Thyroid gland (tissue), 4 donors: ENCODE measurements at places on chromosomes 12 and 14. TPM values are rescaled to one million over a fixed set of nuclear protein-coding genes. Genes with fewer than 3 reads are reported as not detected.

DNA sequence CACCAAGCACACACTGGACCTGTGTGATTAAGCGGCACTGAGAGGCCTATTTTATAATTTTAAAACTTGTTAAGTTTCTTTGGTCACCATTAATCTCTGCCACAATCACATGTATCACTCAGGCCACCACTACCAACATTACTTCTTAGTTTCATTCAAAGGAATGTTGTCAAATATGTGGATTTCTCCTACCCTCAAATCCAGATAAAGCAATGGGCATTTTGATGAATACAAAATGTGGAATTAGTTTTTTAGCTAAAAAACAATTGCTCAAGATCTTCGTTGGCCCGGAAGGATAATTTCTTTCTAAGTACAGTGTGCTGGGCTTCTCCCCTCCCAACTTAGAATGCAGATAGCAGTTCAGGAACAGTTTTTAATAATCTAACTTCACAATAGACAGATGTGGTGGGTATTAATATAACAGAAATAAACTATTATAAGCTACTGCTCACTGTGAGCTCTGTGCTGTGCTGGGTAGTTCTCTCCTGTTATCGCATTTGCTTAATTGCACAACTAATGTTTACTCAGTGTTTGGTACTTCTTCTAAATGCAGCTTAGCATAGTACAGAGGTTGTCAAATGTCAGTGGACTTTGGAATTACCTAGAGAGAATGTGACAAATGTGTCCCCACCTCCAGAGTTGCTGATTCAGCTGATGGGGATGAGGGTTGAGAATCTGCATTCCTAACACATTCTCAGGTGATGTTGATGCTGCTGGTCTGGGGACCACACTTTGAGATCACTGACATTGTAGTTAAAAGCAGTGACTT lies 266.7 kb upstream of the AMIGO2 start:
- DNase-seq, result no peak

KRT77 gene
- not detected for total RNA-seq

DNA sequence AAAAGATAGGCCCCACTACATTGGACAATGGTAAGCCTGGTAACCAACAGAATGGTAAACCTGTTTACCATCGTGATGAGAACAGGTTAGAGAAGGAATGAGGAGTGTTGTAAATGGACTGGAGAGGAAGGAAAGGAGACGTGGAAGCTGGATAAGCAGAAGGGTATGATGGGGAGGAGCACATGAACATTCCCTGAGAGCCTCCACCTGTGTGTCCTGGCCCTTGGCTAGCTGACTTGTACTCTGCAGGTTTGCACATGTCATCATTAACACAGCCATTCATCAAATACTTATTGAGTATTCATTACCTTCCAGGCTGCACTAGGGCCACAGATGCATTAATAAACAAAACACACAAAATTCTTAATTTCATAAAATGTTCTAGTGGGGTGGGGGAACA lies 4.3 kb upstream of the IL26 start:
- no peak for DNase-seq

ARHGAP9 gene
- 6.3 TPM for total RNA-seq

ZNF219 gene
- 53.6 TPM for total RNA-seq

- DNase-seq, result no peak
These were observed 1.6 kb downstream of the ACSS3 start for GRCh38 chr12:81079280-81080076.

DNA sequence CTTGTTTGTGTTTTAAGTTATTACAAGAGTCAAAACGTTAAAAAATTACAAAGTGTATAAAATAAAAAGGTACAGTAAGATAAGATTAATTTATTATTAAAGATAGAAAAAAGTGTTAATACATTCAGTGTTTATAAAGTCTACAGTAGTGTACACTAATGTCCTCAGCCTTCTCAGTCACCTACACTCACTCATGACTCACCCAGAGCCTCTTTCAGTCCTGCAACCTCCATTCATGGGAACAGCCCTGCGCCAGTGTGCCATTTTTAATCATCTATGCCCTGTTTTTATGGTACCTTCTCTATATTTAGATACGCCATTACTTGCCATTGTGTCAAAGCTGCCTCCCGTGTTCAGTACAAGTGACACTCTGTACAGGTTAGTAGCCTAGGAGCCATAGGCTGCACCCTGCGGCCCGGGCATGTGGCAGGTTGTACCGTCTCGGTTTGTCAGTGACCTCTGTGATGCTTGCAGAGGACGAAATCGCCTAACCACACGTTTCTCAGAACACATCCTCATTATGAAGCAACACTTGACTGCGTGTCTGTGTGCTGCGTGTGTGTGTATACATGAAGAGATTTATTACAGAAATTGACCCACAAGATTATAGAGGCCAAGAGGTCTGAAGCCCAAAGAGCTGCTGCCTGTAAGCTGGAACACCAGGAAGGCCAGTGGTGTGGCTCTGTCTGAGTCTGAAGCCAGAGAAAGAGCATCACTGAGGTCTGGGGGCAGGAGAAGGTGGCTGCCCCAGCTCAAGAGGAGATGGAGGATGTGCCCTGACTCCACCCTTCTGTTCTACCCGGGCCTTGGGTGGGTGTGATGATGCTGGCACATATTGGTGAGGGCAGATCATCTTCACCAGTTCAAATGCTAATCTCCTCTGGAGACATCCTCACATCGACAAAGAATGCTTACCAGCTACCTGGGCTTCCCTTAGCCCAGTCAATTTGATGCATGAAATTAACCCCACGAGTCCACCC lies 116.6 kb upstream of the C14orf180 start:
- DNase-seq, result no peak

CHURC1 gene
- 90.2 TPM for total RNA-seq

KLHL33 gene
- total RNA-seq, result 2.0 TPM

GRCh38 chr12:1059162-1059561 lies 68.1 kb downstream of the ERC1 start:
- DNase-seq, result no peak

DNA sequence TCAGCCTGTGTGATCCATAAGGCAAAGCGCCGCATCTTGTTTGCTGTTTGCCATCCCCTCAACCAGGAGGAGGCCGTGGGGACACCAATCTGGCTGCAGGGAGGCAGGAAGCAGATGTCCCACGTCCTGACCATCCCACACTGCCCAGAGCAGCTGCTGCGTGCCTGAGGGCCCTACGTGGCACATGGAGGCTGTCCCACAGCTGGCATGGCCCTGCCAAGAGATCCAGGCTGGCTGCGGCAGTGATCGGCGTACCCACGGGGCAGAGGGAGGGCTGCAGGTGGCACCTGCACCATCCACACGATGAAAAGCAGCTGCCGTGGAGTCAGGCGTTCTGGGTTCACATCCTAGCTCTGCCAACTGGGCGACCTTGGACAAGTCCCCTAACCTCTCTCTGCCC lies 42.0 kb downstream of the NCOR2 start:
- no peak for DNase-seq

DNA sequence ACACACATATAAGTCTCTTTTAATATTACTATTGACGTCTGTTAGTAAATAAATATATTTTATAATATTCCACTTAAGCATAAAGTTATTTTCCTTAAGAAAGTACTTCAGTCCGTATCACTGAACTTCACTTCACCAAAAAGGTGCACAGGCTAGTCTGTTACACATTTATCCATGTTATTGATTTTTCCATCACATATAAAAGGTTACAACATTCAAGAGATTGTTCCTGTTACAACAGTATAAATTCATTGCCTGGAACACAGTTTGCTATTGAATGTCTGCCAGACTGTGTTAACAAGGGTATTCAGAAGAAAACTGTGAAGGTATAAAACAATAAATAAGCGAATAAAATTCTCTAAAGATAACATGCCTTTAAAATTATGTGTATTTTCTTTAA lies 175.9 kb downstream of the NTS start:
- no peak for DNase-seq

DNA sequence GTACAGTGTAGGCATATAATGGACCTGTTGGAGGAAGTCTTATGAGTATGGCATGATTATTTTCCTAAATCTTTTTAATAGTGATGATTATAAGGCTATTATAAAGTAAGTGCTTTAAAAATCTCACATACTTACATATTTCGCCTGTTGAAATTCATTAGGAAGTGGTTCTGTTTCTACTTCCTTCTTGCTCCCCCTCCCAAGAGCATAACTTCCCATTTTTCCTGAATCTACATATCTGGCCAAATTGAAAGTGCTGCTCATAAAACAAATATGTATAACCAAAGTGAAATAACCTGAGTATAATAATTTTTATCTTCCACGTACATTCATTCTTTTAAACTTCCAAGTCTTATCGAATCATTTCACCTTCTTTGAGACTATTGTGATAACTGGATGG lies 455.6 kb upstream of the SEL1L start:
- no peak for DNase-seq

DNA sequence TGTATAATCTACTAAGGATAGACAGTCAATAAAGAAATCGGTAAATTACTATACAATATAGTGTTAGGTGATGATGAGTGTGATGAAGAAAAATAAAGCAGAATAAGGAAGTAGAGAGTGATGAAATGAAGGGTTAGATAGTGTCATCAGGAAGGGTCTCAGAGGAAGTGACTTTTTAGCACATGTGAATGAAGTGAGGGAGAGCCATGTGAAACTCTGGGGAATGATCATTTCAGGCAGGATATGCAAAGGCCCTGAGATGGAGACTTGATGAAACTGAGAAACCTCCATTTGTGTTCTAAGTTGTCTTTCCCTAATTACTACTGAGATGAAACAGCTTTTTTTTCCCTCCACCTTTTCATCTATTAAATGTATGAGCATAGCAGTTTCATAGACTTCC lies 19.4 kb upstream of the GNPTAB start:
- no peak for DNase-seq

CIT gene
- total RNA-seq, result 7.4 TPM

RPS6KL1 gene
- total RNA-seq, result 16.4 TPM
